Stimulated activated CD8-positive, alpha-beta memory T cell treated with anti-CD3 and anti-CD28 coated beads, Interleukin-4, amount 100 ng/mL, for 4 hours (primary cell): ENCODE measurements at places on chromosomes 11 and 22.

GRCh38 chr11:89168396-89168795 is 9.3 kb upstream of the TYR start:
- DNase-seq = no peak

- DNase-seq = no peak
Observed at GRCh38 chr22:39785232-39785631, 108.3 kb downstream of the ENTHD1 start.

GRCh38 chr22:37533995-37534394 is 14.8 kb upstream of the CARD10 start:
- no peak for DNase-seq

DNA sequence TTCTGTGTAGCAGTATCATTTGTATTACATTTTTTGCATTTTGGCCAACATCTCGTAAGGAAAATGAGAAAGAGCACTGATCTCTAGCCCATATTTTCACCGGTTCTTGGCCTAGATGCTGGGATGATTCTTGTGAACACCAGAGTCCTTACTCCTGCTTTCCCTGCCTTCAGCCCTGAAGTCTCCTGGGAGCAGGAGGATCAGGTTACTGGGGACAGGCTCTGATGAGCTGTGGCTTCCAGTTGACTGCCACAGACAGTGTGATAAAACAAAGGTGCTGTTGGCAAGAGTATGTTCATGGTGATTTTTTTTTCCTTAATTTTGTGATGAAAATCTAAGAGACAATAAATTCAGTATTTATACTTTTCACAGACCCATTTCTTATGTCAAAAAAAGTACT is 34.2 kb upstream of the ADSL start:
- no peak for DNase-seq

- no peak for DNase-seq
Observed at GRCh38 chr11:124707829-124708228, 31.9 kb upstream of the NRGN start.

GRCh38 chr22:26164174-26164573 is 5.1 kb upstream of the SEZ6L start:
- no peak for DNase-seq

DNA sequence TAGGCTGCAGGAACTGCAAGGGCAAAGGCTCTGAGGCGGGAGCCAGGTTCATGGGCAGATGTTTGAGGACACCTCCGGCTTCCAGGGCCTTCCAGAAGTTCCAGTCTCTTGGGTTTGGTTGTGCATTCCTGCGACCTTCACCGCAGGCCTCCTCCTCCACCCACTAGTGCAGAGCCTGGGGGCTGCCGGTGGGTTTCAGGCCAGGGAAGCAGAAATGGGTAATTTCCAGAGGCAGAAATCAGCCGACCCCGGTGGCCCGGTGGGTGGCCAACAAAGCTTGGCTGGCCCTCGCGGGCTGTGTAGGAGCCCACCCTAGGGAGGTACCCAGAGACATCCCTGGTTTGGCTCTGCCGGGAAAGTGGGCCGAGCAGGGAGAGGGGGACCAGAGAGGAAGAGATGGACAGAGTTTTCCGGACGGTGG is 417 bp upstream of the PHETA2 start:
- no peak for DNase-seq

- no peak for DNase-seq
Observed at GRCh38 chr11:134537941-134538340, 125.9 kb upstream of the B3GAT1 start.

- DNase-seq = no peak
Observed at GRCh38 chr11:96794152-96794551, 404.3 kb downstream of the JRKL start.

DNA sequence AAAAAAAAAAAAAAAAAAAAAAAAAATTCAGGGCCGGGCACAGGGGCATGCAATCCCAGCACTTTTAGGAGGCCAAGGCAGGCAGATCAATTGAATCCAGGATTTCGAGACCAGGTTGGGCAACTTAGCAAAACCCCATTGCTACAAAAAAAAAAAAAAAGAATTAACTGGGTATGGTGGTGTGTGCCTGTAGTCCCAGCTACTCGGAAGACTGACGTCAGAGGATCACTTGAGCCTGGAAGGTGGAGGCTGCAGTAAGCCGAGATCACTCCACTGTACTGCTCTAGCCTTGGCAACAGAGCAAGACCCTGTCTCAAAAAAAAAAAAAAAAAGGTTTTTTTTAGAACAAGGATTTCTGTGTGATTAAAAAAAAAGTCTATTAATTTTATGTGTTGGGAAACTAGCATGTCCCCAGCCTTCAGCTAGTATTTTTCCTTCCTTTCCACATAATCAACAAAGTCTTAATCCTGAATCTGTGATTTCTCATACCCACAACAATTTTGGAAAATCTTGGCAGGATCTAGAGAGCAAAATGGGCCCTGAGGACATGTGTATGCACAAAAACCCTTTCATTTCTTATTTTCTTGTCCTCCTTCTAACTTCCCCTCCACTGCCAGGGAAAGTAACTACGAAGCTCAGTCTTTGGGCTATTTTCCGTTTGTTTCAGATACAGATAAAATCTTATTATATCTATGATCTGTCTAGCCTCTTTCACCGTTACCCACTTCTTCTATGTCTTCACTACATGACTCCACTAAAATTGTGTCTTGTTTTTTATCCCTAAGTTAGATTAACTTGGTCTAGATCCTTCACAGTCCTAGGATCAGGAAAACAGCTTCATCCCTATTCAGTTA is 5.7 kb upstream of the AMBRA1 start:
- no peak for DNase-seq

- DNase-seq = peak; percentile 11
Observed at GRCh38 chr11:95067841-95068219, 1.1 kb downstream of the SRSF8 start.
